ENCODE measurements at places on chromosomes 1 and 21.

DNA sequence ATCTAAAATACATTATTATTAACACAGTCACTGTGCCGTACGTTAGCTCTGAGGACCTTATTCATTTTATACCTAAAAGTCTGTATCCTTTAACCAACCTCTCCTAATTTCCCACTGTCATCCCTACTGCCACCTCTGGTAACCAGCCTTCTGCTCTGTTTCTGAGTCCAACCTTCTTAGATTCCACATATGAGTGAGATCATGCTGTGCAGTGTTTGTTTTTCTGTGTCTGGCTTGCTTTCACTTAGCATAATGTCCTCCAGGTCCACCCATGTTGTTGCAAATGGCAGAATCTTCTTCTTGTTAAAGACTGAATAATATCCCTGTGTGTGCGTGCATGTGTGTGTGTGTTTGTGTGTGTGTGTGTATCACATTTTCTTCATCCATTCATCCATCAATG, 64.2 kb downstream of the ETS2 start:
- no peak for DNase-seq

- no peak for DNase-seq
These were observed 45.5 kb downstream of the UTP25 start for GRCh38 chr1:209873067-209873799.

DNA sequence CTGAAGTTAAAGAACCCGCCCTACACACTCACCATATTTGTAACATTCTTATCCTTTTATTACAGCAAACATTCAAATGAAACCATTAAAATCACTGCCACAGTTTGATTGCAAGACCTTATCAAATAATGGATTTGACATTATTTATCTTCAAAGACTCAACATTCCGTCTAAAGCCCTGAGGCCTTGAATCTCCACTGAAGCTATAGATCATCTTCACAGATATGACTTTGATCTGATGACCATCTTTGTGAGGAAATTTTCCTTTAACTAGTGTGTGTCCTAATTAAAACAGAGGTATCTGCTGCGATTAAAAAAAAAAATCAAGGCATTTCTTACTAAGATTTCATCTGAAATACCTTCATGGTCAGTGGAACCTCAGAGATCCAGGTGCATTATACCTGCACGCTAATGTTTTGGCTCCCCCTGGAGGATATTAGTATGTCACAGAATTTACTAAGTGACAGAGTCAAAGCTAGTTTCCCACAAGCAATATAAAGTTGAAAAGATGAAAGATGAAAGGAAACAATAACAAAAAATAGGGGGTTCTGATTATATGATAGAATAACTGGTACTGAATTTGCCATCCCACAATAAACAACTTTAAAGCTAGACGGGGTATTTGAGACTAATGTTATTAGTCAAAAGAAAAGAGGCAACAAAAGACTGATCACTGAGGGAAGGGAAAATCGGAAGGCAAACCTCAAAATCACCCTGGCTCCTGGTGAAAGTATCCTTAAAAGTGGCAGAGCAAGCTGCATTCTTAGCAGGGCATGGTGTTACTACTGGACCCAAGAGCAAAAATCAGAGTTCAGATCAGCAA, 923.4 kb downstream of the NCAM2 start:
- no peak for DNase-seq

DNA sequence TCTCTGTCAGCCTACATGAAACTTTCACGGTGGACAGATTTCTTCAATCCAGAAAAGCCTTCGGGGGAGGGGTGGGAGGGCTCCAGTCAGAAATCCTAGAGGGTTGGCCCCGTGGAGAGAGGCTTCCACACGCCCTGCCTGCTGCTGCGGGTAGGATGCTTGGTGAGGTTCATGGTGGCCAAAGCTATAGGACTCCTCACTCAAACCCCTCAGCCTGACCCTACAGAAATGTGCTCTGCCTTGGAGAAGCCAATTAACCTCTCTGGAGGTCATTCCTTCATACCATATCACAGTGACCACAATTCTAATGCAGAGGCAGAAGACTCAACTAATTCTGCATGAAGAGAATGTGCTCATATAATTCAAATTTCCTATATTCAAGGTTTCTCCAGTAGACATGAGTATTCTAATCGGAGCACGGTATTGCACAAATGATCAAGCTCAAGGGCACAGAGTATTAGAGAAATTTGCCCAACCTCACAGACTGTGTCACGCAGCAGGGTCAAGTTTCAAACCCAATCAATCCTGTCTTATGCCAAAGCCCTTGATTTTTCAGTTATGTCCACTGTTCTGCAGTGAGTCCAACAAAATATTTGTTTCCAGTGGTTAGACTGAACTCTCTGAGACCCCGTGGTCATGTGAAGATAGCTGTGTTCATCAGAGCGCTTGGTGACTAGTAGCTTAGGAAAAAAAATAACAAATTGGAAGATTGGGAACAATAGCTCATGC, 104.8 kb downstream of the TOMM20 start:
- DNase-seq = no peak

DNA sequence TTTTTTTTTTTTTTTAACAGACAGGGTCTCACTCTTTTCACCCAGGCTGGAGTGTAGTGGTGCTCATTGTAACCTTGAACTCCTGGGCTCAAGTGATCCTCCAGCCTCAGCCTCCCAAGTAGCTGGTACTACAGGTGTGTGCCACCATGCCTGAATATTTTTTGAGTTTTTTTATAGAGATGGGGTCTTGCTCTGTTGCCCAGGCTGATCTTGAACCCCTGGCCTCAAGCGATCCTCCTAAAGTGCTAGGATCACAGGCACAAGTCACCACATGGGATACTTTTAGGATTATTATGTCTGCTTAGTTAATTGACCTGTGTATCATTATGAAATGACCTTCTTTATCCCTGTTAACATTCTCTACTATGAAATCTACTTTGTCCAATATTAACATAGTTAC, 38.0 kb downstream of the RASSF5 start:
- no peak for DNase-seq

GRCh38 chr21:29342363-29342957, 43.7 kb downstream of the BACH1 start:
- no peak for DNase-seq

- DNase-seq = no peak
These were observed 37.8 kb upstream of the SIPA1L2 start for GRCh38 chr1:232667778-232668165.

GRCh38 chr1:72847651-72848050, 565.3 kb upstream of the NEGR1 start:
- no peak for DNase-seq

- no peak for DNase-seq
These were observed 15.6 kb upstream of the MAP10 start for GRCh38 chr1:232789651-232790050.

DNA sequence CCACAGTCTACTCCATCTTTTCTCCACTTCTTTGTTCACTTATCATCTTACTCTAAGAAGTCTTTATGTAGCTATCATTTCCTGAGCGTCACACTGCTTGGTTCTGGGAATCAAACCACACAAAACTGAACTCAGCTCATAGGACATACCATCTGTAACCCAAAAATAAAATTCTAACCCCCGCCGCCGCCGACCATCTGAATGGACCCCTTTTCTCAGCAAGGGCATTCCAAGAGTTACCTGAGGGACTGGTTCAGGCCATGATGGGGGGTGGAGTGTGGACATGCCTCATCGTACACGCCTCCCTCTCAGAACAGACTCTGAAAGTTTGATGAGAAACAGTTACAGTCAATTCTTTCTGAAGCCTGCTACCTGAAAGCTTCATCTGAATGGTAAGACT, 12.6 kb upstream of the CHI3L2 start:
- no peak for DNase-seq

GRCh38 chr1:216766633-216767327, 43.6 kb upstream of the ESRRG start:
- DNase-seq = no peak

- DNase-seq = no peak
These were observed 62.4 kb downstream of the CD247 start for GRCh38 chr1:167455786-167456446.

GRCh38 chr21:17988102-17988437, 168.9 kb upstream of the C21orf91 start:
- no peak for DNase-seq

DNA sequence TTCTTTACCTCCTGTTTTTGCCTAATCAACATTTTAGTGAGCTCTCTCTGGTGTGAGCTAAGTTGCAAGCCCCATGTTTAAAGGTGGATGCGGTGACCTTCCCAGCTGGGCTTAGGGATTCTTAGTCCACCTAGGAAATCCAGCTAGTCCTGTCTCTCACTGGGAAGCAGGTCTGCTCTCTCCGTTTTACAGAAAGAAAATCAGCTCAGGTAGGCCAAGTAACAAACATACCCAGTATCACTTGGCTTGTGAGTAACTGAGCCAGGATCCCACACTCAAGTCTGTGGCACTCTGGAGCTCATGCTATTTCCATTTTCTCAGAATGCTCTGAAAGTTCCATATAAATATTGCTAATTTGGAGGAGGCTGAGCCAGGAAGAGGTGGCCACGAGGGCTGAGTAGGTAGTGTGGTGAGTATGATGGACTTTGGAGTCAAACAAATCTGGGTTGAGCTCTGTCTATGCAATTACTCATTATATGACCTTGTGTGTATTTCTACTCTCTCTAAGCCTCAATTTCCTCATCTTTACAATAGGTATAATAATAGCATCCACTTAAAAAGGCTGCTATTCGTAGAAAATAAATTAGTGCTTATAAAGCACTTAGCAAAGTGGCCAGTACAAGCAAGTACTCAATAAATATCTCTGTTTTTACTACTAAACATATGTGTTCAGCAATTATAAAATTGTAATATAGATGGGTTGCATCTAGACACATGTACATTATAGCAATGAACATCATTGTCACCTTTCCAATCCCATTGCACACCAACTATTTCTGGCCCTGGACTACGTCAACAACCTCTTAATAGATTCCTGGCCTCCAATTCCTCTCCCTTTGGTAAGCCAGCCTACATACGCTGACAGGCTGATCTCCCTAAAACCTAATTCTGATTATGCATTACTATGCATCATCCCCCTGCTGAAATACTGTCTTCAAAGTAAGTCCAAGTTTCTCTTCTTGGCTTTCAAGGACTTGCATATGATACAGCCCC, 32.7 kb upstream of the DHCR24 start:
- DNase-seq = no peak

DNA sequence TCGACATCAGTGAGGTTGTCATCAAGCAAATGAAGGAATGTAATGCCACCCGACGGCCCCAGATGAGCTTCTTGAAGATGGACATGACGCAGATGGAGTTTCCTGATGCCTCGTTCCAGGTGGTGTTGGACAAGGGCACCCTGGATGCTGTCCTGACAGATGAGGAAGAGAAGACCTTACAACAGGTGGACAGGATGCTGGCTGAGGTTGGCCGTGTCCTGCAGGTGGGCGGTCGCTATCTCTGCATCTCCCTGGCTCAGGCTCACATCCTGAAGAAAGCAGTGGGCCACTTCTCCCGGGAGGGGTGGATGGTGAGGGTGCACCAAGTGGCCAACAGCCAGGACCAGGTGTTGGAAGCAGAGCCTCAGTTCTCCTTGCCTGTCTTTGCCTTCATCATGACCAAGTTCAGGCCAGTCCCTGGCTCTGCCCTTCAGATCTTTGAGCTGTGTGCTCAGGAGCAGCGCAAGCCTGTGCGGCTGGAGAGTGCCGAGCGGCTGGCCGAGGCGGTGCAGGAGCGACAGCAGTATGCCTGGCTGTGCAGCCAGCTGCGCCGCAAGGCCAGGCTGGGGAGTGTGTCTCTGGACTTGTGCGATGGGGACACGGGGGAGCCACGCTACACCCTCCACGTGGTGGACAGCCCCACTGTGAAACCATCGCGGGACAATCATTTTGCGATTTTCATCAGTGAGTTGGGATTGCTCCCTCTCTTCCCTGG, 2.5 kb downstream of the METTL13 start:
- DNase-seq = no peak

- no peak for DNase-seq
These were observed 71.3 kb downstream of the AHCTF1 start for GRCh38 chr1:246860401-246860800.

GRCh38 chr1:10387677-10388386, 11.0 kb upstream of the PGD start:
- no peak for DNase-seq

DNA sequence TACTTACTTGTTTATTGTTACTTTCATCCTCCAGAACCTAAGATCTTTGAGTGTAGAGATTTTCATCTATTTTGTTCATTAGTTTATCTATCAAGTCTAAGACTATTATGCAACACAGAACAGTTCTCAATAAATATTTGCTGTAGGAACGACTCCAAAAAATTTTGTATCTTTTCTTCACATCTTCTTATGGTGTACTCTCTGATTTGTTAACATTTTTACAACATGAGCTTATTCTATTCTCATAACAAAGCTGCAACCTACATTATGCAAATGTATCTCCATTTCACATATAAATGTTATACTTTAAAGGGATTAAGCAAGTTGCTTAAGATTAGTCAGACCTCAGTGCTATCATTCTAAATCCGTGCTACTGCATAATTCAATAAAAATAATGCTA, 514.2 kb upstream of the ZP4 start:
- no peak for DNase-seq

DNA sequence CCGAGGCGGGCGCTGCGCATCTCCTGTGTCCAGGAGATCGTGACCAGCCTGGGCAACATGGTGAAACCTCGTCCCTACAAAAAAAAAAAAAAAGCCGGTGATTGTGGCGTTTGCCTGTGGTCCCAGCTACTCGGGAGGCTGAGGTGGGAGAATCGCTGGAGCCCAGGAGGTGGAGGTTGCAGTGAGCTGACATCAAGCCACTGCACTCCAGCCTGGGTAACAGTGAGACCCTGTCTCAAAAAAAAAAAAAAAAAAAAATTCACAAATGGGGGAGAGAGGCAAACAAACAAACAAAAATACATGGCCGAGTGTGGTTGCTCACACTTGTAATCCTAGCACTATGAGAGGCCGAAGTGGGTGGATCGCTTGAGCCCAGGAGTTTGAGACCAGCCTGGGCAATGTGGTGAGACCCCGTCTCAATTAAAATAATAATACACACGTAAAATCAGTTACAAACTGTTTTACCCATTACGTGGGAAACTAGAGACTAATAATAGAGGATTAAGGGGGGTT, 758 bp downstream of the TATDN3 start:
- DNase-seq = no peak

- no peak for DNase-seq
These were observed 258.7 kb upstream of the DMRTA2 start for GRCh38 chr1:50681931-50682330.

DNA sequence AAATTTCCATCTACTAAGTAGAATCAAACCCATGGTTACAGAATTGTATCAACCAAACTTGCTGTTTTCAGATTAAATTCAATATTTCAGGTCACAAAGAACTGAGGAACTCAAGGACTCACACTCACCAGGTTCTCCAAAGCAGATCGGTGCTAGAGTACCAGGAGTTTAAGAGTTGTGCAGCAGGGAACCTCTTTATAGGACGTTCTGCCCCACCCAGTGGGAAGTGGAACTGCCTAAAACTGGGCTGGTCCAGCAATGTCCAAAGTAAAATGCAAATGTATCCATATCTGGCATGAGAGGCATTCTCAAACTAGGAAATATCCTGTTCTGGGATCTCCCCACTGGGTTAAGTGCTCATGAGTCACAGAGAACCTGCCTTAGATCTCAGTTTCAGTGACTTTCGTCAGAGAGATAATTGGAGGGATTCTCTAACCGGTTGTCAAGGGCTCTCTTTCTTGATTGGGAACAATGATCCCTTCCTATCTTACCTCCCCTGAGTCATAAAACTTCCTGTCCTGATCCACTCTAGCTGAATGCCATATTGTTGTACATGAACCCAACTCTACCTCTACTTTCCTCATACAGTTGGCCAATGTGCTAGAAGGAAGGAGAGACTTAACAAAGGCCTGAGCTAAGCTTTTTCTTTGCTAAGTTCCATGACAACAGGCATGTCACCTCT, at the start of gene SPRR2D:
Gene SPRR2D (minus strand): TSS at position 171 of the 682 bp plus-strand sequence. CDS start 774 bp downstream, outside the sequence.
- no peak for DNase-seq

- no peak for DNase-seq
These were observed 8.5 kb downstream of the PRCC start for GRCh38 chr1:156775799-156776198.

Measured in stimulated activated CD4-positive, alpha-beta T cell treated with anti-CD3 and anti-CD28 coated beads, TNF-alpha, amount 100 ng/mL, for 4 hours (primary cell).